ENCODE measurements at places on chromosomes 1 and 21. TPM values are rescaled to one million over a fixed set of nuclear protein-coding genes. Genes with fewer than 3 reads are reported as not detected.

The CD5L gene
- total RNA-seq = not detected

The LCK gene
- total RNA-seq = 0.32 TPM

The ANGPTL1 gene
- total RNA-seq = not detected

The SLC9C2 gene
- total RNA-seq = not detected

The DPT gene
- total RNA-seq = not detected

The LAMC2 gene
- 0.46 TPM for total RNA-seq

- DNase-seq = no peak
Measured at GRCh38 chr1:156502894-156503697, 2.5 kb upstream of the MEF2D start.

- DNase-seq = no peak
Measured at GRCh38 chr1:64327119-64327518, 123.7 kb downstream of the UBE2U start.

GRCh38 chr1:221089273-221089672, 210.0 kb downstream of the HLX start:
- no peak for DNase-seq

GRCh38 chr1:160577671-160578070, 1.6 kb downstream of the CD84 start:
- no peak for DNase-seq

GRCh38 chr1:117313555-117313954, 53.7 kb upstream of the MAN1A2 start:
- DNase-seq = no peak

DNA sequence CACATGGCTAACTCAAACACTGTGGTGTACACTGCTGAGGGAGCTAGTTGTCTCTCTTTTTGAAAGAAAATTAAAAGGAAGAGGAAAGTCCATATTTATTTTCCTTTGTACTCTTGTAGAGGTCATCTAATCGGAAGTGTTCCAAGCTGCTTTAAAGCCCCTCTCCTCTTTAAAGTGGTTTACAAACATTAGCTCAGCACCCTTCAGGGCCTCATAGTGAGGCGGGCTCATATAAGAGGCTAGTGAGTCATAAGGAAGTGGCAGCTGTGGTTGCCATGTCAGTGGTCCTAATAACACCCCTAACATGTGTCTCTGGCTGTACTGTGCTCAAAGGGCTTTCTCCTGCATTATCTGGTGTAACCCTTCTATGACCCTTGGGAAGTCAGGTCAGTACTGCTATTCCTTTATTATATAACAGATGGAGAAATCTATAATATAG, 104.4 kb upstream of the SERBP1 start:
- DNase-seq = no peak

- DNase-seq = no peak
Measured at GRCh38 chr1:204337036-204337429, 22.7 kb downstream of the PLEKHA6 start.

GRCh38 chr1:156193208-156193487, 756 bp upstream of the SLC25A44 start:
- no peak for DNase-seq

DNA sequence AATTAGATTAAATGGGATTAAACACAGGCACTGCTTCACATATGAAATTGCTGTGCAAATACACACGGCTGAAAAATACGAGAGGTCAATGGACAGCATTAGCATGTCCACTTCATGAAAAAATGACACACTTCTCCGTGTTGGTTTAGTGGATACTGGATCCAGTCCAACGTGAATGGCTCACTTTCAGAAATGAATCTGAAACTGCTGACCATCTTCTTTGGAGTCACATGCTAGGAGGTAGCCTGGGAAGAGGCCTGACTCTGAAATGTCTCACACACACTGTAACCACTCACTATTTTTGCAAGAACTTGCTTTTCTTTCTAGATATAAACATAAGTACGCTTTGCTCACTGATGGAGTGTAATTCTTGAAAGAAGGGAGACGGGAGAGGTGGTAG, 127.3 kb downstream of the HLCS start:
- DNase-seq = no peak

GRCh38 chr1:3349161-3349967, 105.1 kb upstream of the ARHGEF16 start:
- peak; percentile 71 for DNase-seq

DNA sequence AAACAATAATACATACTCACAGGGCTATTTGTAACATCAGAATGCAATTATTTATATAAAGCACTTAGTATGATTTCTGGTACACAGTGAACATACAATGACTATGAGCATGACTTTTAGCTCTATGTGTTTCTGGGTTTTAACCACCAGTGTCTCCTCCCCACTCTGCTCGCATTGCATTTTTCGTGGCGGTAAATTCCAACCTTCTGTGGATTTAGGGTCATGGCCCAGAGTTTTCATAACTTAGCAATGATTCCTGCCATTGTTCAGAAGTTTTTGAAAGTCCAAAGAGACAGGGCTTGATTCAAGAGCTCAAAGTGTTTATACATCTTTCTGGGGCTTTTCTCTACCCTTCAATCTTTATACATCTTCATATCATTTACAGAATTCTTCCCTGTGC, 191.3 kb downstream of the BACH1 start:
- DNase-seq = no peak

- peak; percentile 65 for DNase-seq
Measured at GRCh38 chr1:101316256-101316655, 79.4 kb downstream of the S1PR1 start.

DNA sequence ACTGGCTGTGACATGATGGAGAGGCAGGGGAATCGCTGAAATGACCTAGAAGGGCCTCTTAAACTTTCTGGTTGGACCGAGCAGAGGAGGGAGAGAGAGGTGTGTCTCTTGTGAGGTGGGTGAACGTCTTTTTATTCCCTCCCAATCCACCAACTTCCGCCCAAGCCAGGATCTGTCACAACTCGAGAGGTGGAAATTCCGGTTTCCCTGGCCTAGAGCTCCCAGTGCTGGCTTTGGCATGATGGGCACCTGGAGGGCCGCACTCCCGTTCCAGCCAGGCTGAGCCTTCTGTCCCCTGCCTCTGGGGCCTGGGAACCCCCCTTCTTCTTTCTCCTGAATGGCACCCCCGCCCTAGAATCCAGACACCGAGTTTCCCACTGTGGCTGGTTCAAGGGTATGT, at the start of gene SEMA4A:
SEMA4A (plus strand) TSS at position 224 of the 400 bp plus-strand sequence. CDS start 994 bp downstream, outside the sequence.
- DNase-seq = no peak

DNA sequence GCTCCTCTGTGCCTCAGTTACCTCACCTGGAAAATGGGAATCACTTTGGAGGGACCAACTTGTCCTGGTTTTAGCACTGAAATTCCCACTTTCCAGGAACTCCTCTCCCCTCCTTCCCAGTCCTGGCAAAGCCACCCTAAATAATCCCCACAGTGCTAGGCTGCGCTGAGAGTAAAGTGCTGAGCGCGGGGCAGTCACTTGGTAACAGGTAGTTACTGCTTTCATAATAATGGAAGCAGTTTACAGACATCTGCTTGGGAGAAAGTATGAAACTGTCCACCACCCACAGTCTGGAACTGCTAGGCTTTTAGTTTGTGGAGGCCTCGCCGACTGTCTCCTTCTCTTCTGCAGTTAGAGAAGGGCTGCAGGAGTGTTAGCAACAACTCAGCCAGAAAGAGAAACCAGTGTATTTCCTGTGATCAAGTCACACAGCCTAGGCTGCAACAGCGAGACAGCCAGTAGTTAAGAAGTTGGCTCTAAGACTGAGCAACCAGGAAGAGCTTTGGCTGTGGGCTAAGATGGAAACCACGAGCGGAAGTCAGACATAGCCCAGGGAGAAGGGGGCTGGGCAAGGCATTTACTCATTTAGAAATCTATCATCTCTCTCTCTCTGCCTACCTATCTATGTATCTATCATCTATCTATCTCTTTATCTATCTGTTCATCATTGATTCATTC, 30.8 kb upstream of the ABCG1 start:
- no peak for DNase-seq

Data from neural progenitor cell (in vitro differentiated cells).